ENCODE measurements at places on chromosomes 11 and 22. TPM values are rescaled to one million over a fixed set of nuclear protein-coding genes. Genes with fewer than 3 reads are reported as not detected.

DNA sequence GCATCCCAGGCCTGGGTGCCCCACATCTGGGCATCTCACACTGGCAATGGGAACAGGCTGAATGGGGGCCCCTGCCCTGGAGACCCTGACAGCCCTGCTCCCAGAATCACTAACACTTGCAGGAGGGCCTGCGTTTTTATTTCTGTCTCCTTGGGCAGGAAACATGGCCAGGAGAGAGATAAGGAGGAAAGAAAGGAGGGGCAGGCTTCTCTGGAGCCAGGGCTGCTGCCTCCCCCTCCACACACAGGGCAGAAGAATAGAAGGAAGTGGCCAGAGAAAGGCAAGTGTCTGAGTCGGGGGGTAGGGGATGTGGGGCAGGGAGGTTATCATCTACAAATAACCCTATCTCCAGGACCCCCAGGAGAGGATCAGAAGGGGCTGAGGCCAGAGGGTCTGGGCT, 25.5 kb upstream of the TSPAN18 start:
- DNase-seq: no peak

DNA sequence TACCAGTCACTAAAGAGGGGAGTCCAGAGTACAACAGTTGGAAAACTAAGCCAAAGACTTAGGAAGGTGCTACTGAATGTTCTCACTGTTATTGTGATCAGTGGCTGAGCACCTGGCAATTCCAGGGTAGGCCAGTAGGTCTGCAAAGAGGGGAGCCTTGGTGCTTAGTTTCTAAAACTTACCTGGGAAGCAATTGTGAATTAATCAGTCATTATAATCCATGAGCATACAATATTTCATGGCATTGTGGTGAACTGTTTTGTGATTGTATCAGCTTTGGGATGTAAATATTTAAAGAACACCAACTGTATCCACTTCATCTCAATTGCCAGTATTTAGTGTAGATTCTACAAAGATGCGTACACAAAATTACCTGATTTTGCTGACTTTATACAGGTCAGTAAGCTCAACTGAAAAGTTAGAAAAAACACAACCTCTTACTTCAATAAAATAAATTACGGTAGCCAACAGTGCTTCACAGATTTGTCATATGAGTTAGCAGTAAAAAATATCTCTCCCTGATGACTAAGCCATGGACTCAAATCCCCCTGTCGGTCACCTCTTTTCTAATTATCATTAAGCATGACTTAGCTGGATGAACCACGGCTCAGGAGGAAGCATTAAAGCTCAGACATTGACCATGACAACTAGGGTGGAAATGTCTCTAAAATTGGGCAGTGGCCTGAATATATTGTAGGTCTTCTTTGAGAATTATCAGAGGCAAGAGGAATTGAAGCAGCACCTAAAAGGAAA, 30.8 kb upstream of the SORL1 start:
- DNase-seq: no peak

DNA sequence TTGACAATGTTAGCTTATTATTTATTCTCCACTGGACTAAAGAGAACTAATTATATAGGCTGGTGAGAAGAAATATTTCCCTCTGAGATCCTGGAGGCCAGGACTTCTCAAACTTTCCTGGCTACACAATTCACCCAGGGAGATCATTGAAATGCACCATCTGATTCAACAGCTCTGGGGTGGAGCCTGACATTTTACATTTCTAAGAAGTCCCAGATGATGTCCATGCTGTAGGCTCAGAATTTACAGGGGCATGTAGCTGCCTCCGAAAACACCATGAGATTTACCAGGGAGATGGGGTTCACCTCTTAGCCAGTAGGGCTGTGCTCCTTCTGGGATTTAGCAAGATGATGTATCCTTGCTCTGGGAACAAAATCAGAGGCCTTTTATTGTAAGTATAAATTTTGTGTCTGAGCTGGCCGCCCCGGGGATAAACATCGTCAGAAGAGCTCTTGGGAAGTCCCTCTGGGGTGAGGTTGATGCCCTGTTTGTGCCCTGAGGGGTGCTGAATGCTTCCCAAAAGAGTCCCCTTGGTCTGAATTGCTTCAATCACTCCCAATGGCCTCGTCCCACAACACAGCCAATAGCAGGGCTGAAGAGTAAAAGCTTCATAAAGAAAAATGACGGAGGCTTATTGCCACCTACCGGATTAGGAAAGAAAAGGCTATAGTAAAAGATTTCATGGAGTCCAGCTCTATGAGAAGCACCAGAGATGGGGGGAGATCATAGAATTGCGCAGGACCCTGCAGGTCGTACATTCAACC, 33.4 kb upstream of the API5 start:
- DNase-seq: no peak

DNA sequence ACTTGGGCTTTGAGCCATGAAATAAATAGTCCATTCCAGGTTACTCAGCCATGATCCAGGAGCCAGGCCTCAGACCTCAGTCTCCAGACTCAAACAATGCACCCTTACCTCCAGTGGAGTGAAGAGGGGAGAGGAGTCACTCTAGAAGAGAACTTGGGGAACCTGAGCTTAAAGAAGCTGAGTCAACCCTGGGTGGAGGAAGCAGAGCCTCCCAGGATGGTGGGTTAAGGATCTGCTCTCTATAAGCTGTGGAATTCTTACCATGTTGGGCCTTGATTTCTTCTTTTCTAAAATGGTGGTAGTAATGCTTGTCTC, 113.2 kb downstream of the NECTIN1 start:
- no peak for DNase-seq

The HBG2 gene
- not detected for total RNA-seq

DNA sequence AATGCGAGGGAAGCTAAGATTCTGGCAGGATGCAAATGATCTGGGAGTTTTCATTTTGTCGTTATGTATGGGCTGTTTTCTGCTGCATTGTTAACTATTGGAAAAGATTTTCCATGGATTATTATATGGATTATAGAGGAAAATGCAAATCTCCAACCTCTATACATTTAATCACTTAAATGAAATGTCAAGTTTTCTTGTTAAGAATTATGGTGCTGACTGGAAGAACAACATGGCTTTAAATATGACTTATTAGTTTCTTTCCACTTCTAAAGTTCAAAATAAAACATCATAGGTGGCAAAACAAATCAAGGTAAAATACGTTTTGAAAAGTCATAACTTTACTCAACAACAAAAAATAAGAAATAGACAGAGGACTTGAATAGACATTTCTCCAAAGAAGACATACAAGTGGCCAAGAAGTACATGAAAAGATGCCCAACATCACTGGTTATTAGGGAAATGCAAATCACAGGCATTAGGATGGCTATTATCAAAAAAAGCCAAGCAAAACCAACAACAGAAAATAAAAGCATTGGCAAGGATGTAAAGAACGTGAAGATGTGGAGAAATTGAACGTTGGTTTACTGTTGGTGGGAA, 56.2 kb upstream of the CLDN5 start:
- DNase-seq: no peak

The CTSW gene
- 3.2 TPM for total RNA-seq

DNA sequence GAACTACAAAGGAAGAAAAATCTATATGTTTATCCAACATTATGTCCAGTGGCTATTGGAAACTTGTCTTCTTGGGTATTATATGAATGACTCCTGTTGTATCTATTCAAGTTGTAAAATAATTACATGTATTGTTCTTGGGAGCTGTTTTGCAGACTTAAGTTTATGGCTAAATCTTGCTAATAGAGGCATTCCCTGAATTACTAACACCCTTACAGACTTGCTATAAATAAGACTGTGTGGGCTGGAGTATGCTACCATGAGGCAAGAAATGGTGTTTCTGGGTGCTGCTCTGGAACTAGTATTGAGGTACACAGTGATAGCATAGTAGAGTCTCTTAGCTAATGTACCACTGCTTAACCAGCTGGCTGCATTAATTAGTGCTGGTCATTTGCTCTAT, 155.1 kb downstream of the HIPK3 start:
- no peak for DNase-seq
